ENCODE measurements at places on chromosomes 1 and 21.

DNA sequence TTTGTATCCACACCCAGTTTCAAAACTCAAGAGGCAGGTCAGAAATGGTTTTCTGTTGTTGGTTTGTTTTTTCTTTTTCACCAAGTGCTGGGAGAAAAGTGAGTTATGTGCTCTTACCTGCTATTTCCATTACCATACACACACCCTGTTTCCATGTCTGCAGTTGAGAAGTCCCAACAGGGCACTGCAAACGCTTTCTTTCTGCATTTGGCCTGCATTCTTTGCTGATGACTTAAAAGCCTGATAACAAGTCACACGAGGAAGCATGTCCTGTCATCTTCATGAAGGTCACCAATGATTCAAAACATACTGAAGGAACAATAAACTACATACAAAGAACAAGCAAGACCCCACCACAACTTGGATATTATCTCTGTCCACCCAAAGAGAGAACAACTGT, 24.8 kb upstream of the KCNE1 start:
- DNase-seq: no peak

- no peak for DNase-seq
Observed at GRCh38 chr1:43796111-43796581, 88.8 kb downstream of the ST3GAL3 start.

- DNase-seq: no peak
Observed at GRCh38 chr1:67937651-67938050, 104.4 kb upstream of the GNG12 start.

- DNase-seq: no peak
Observed at GRCh38 chr1:77467741-77468140, 185.9 kb downstream of the AK5 start.

DNA sequence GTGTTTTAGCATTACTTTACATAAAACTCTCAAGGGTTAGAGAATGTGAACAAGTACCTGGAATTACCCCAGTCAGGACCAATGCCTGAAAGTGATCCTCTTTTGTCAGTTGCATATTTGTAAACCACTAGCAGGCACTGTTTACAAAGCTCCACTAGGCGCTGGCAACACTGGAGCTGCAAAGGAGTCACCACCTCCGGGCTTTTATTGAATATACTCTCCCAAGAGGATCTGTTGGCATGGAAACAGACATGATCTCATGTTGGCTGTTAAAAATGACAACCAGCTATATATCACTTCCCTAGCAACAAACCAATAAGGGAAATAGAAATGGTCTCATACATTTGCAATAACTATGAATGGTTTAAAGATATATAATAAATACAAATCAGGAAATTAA, 116.0 kb downstream of the TTLL7 start:
- DNase-seq: no peak

DNA sequence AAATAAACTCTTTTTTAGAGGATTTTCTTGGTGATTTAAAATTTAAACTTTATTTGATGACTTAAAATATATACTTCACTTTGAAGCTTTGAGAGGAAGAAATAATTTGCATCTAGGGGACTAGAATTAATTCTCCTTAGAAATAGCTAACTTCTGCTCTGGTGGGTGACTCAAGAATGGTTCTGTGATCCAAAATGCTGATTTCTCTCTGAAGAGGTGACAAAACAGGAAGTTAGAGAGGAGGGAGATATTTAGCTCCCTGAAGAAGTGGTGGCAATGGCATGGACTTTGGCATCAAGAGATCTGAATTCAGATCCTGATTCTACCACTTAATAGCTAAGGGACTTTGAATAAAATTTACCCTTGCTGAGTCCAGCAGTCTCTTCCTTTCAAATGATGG, 125.8 kb upstream of the ATP1B1 start:
- DNase-seq: no peak
